Cerebellar cortex (tissue), 1 donor: ENCODE measurements at places on chromosomes 1 and 21.
A peak's percentile ranks its signal among the peaks of the same experiment; 100 is the strongest.

DNA sequence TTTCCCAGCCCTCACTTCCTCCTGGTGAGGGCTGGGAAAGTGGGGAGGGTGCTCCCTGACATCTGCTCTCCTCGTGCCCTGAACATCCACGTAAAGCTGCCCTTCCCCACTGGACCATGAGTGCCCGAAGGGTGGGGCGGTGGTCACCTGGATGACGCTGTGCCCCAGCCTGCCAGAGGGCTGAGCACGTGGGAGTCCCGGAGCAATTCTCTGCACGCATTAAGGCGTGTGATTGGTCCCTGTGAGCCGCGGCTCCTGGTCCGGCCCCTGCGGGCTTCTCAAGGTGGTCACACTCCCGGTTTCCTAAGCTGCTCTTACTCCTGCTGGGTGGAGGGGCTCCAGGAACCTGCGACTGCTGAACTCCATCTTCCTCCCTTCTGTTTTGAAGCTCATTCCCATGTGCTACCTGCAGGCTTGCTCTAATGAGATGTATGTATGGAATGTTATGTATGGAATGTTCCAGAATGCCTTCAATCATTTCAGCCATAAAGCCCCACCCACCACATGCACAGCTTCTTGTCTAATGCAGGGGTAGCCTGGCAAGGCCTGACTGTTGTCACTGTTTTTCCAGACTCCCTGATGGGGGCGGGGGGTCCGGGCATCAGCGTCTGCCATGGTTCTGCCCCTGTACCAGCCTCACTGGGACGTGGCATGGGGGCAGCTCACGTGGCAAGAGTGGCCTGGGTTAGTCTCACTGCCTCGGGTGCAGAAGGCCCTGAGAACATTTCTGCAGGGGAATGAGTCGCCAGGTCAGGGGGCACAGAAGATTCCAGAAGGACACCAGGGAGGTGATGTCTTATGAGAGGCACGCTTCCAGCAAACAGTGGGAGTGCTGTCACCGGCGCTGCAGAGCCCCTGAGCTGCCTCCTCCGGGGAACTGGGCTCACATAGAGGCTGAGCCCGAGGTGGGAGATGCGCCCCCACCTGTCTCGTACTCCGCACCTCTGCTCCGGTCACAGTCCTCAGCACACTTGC lies 19.4 kb downstream of the KRTAP10-1 start:
- DNase-seq = no peak

- no peak for DNase-seq
Measured at GRCh38 chr1:118118873-118119463, 66.1 kb downstream of the SPAG17 start.

DNA sequence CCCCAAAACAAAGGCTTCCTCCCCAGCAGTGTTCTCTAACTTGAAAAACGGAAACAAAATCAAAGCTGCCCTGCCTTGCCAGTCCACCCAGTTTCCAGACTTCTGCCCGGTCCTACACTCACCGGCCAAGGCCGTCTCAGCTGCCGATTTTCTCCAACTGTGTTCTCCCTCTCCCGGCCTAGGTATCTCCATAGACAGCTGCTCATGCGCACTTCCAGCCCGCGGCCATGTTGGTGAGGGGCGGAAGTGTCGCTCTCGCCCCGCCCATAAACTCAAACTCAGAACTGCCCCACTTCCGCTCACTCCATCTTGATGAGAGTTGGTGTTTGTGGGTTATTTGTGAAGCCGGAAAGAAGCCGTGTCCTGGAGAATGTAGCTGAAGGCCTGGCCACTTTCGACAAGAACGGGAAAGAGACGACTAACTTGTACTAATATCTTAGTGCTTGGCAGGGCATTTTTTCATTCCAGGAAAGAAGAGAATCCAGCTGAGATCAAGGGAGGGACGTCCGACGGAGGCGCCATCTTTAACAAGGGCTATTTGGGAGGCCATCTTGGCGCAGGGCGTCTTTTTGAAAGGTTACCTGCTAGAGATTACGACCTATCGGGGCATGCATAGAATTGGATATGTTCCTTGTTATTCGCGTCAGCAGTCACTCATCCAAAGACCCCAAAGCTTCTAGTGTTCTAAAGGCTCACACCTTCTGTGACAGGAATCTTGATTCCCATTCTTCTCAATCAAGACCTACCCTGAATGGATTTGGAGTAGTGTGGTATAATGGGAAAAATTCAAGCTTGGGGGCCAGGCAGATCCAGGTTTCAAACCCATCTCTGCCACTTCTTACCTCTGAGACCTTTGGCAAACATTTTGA lies at the start of gene USF1:
USF1 (minus strand) TSS at position 242 of the 869 bp plus-strand sequence. CDS start 2,702 bp downstream, outside the sequence.
- peak; percentile 97 for DNase-seq

DNA sequence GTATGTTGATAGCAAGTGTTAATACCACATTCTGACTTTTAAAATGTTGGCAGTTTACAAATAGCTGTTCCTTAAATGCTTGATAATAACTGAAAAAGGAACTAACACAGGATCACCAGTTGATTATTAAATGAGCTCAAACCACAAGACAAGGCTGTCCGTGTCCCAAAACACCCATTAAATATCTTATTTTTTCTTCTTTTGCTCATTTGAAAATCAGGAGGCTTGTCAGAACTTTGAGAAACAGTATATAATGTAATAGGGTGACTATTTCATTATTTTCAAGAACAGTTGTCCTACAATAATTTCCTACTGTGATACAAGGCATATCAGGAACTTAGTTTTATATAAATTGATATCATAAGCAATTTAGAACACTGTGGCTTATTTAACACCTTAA lies 2.7 kb downstream of the CDKN2C start:
- DNase-seq = no peak

GRCh38 chr21:38955495-38955894 lies 149.8 kb downstream of the ETS2 start:
- DNase-seq = no peak

DNA sequence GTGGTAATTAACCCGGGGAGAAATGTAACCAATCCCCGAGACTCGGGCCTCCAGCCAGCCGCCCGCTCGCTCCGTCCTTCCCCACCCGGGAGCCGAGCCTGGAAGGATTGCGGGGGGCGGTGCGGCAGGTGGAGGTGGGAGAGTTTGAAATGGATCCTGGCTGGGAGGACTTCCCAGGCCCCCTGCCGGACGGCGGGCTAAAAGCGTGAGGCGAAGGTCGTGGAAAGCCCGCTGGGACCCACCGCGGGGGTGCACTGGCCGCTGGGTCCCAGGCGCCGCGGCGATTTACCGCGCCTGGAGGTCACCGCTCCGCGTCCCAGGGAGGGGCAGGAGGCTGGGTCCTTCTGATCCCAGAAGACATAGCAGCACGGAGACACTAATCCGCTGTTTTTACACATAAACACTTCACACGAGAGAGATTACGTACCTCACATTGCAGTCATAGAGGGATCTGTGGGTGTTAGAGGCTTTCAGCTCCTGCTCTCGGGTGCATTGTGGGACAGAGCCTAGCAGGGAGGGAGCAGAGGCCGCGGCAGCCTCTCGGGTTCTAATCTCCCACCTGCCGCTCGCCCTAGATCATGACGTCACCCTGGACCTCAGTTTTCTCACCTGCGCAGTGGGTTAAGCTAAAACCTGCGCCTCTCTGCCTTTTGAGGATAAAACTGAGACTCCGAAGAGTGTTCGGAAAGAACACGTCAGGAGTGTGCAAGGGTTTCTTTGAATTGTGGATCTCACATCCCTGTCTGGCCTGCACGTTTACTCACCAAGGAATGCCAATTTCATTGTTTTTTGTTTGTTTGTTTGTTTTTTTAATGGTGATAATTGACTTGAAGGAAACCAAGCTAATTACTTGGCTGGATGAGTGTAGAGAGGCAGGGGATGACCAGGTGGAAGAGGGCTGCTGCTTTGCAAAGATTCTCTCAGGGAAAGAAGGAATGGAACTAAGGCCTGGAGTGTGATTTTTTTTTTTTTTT lies 17.1 kb upstream of the TMEM9 start:
- DNase-seq = peak; percentile 94

- peak; percentile 66 for DNase-seq
Measured at GRCh38 chr1:199272628-199273086, 633.8 kb downstream of the PTPRC start.

DNA sequence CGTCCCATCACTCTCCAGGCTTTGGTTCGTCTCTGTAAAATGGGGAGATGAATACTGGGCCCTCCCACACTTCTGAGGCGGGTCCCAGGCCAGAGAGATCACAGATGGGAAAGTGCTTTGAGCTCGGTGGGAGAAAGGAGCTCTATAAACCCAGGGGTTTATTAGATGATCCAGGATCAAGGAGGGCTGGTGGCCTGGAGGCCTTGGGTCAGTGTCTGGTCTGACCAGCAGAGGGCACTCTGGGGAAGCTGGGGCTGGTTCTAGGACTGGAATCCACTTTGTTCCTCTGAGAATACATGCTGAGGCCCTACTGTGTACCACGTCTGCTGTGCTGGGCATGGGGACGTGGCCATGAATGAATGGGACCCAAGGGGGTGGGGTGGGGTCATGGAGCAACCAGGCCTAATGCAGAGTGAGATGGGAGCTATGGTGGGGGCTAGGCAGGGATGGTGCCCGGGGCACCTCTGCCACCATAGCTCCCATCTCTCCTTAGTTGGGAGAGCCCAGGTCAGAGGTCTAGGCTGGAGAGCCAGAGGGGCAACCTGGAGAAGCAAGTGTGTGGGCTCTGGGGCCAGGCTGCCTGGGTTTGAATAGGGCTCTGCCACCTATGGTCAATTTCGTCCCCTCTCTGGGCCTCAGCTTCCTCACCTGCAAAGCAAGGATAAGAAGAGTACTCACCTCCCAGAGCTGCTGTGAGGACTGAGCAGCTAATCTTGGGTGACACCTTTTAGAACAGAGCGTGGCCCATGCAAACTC lies 9.0 kb upstream of the FAM131C start:
- peak; percentile 42 for DNase-seq

GRCh38 chr1:95685081-95685480 lies 451.1 kb downstream of the RWDD3 start:
- no peak for DNase-seq
